Activated CD8-positive, alpha-beta memory T cell treated with anti-CD3 and anti-CD28 coated beads, Interleukin-2, amount 10 ng/mL, durations not matched to agents 7 days and 5 days (primary cell): ENCODE measurements at places on chromosomes 6 and 20.

- DNase-seq, result no peak
- H3K4me3 ChIP-seq, result no peak overlapping the region
- H3K27ac ChIP-seq, result no peak overlapping the region
- no peaks in the 10 kb centered on the region for H3K27me3 ChIP-seq
- H3K4me1 ChIP-seq, result peaks cover 4% of the 10 kb centered on the region
- no peaks in the 10 kb centered on the region for H3K36me3 ChIP-seq
These were observed 170.2 kb upstream of the ZNF217 start for GRCh38 chr20:53763707-53764414.

DNA sequence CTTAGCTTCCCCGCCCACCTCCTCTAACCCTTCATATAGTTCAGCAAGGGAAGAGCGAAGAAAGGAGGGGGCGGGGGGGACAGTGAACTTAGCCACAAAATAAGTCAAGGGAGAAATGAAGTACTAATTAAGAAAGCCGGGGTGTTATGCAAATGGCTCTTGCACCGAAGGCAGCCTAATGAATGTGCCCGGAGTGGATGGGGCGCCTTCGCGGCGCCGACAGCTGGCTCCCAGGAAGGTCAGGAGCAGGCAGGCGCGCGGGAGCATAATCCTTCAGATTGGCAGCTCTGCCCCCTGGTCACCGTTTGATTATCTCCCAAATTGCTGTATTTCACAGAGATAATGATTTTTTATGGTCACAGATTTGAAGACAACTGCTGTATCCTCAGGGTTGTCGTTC lies 395.1 kb downstream of the TFAP2B start:
- no peaks in the 10 kb centered on the region for H3K36me3 ChIP-seq
- no peaks in the 10 kb centered on the region for H3K27me3 ChIP-seq
- DNase-seq, result no peak
- H3K4me3 ChIP-seq, result no peak overlapping the region
- no peak overlapping the region for H3K27ac ChIP-seq

GRCh38 chr6:25944688-25945574 lies 14.4 kb upstream of the SLC17A2 start:
- DNase-seq, result peak; percentile 58
- H3K4me3 ChIP-seq, result no peak overlapping the region
- H3K36me3 ChIP-seq, result peaks cover 8% of the 10 kb centered on the region
- no peak overlapping the region for H3K27ac ChIP-seq
- peaks cover 22% of the 10 kb centered on the region for H3K4me1 ChIP-seq

DNA sequence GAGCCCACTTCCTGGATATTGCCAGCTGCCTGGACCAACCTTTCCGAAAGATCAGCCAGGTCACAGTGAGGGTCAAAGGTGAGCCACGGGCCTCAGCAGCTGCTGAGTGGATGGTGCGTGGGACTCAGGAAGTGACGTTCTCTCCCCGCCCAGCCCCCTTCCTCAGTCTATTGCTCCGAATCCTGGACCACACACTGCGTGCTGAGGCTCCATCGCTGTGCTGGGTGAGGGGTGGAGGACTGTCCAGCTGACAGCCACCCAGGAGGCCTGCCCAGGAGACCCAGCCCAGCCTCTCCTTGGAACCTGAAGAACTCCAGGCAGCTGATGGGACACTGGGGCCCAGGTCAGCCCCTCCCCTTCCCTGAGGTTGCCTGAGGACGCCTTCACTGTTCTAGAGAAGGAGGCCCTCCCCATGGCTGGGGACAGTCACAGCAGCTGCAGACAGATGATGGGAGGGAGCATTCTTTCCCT lies 94.4 kb upstream of the CD93 start:
- H3K27ac ChIP-seq, result no peak overlapping the region
- H3K4me1 ChIP-seq, result no peaks in the 10 kb centered on the region
- peaks cover 16% of the 10 kb centered on the region for H3K27me3 ChIP-seq
- H3K36me3 ChIP-seq, result no peaks in the 10 kb centered on the region
- no peak overlapping the region for H3K4me3 ChIP-seq

- no peaks in the 10 kb centered on the region for H3K4me1 ChIP-seq
- H3K27me3 ChIP-seq, result no peaks in the 10 kb centered on the region
- H3K4me3 ChIP-seq, result no peak overlapping the region
- H3K27ac ChIP-seq, result no peak overlapping the region
These were observed 482.0 kb upstream of the CHD6 start for GRCh38 chr20:42100137-42100704.

DNA sequence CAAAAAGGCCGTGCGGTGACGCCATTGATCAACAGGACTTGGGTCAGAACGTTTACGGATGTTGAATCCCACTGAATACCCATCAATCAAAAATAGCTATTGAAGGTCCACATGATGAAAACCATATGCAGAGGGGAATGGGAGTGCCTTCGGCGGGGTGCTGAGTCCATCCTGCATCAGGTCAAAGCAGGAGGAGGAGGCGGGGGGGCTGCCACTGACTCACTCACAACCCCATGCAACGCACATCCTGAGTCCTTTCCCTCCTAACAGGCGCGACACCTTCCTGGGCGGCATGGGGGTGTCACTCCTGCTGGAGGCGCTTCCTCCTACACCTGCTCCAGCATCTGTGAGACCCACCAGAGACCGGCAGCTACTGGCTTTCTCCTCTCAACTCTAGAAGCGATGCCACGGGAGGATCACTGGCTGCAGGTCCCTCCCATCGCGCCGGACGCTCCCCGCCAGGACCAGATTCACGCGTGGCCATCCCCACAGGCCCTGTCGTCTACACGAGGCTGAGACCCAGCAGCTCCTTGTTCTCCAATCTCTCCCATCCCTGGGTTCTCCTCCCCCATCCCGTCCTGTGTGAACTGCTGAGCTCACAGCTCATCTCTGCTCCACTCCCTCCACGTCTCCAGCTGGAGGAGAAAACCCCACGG lies 170.6 kb upstream of the THBS2 start:
- H3K27ac ChIP-seq, result no peak overlapping the region
- no peaks in the 10 kb centered on the region for H3K27me3 ChIP-seq
- H3K4me3 ChIP-seq, result no peak overlapping the region
- no peaks in the 10 kb centered on the region for H3K4me1 ChIP-seq

DNA sequence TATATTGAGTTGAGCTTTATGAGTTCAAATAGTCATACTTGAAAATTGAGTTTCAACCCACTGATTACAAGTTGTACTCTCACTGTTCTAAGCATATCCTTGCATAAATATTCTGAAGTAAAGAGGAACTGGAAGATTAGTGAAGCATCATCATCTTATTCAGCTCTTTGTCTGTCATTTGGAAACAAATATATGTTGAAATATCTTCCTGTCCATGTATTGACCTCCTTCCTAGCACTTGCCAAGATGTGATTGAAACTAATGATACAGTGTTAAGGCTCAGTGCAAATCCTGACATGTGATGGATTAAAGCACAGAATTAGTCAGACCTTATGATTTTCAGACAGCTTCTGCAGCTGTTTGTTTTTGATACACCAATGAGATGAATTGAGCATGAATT lies 434.3 kb downstream of the TBC1D32 start:
- no peaks in the 10 kb centered on the region for H3K36me3 ChIP-seq
- no peaks in the 10 kb centered on the region for H3K4me1 ChIP-seq
- DNase-seq, result no peak
- H3K4me3 ChIP-seq, result no peak overlapping the region
- H3K27me3 ChIP-seq, result no peaks in the 10 kb centered on the region
- no peak overlapping the region for H3K27ac ChIP-seq

GRCh38 chr6:119476554-119476953 lies 127.0 kb upstream of the MAN1A1 start:
- peaks cover 4% of the 10 kb centered on the region for H3K36me3 ChIP-seq
- peaks cover 4% of the 10 kb centered on the region for H3K27me3 ChIP-seq
- H3K4me3 ChIP-seq, result no peak overlapping the region
- no peak overlapping the region for H3K27ac ChIP-seq
- DNase-seq, result no peak

DNA sequence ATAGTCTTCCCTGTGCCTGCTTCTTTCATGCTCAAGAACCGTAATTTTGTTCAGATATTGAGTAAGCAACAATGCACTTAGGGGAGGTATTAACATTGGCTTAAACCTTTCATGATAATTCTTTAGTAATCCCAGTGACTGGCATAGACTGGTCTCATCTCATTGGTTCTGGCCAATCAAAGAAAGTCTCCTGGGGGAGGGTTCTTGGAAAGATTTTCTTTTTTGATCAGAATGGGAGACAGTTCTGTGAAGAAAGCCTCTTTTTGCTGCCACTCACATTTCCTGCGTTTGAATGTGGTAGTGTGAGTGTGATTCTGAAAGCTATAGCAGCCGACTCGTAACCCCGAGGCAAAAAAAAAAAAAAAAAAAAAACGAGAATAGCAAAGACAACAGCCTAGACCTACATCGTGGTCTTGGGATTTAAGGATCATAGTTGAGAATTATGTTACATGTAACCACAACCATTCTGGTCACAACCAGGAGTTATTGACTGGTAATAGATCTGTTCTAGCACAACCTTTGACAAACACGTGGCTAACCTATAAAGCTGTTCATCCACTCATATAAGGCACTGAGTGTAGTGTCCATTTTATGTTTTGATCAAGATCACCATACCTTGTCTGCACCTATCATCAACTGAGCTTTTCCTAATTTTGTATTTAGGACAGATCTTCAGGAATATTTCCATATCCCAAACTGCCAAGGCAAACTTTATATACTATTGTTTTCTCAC lies 15.1 kb upstream of the TMEM217 start:
- H3K4me3 ChIP-seq, result peak overlapping the region; percentile 58
- DNase-seq, result peak; percentile 47
- H3K27me3 ChIP-seq, result no peaks in the 10 kb centered on the region
- H3K36me3 ChIP-seq, result peaks cover 46% of the 10 kb centered on the region
- peaks cover 62% of the 10 kb centered on the region for H3K4me1 ChIP-seq

DNA sequence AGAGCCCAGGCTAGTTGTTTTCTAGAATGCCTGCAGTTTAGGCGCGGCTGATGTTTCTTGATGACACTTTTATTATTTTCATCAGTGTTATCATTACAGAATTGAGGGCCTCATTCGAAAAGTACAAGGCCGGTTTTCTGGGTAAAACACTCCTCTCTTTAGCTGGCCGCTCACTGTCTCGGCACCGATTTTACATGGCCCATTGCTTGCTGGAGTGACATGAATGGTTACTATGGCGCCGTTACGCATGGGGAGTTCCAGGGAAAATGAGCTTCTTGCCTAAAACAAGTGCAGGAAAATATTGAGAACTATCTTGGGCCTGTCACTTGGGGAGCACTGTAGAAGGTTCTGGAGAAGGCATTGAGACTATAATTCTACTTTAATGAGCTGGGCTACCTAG lies 317.8 kb downstream of the CDH4 start:
- H3K36me3 ChIP-seq, result no peaks in the 10 kb centered on the region
- DNase-seq, result no peak
- H3K27me3 ChIP-seq, result no peaks in the 10 kb centered on the region
- no peak overlapping the region for H3K27ac ChIP-seq

DNA sequence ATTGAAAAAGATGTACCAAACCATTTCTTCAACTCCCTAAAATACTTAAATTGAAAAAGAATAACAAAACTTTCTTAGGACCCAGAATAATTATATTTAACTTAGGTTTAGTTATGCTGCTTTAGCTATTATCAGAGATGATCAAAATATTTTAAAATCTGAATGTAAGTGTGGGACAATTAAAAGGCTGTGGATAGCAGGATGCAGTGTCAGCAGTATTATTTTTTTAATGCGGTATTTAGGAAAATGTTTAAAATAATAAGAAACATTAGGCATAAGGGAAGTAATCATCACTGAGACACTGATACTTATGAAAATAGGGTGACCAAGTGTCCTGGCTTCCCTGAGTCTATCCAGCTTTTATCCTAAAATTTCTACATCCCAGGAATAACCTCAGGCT lies 161.5 kb upstream of the PTCHD4 start:
- H3K27me3 ChIP-seq, result no peaks in the 10 kb centered on the region
- H3K4me3 ChIP-seq, result no peak overlapping the region
- DNase-seq, result no peak
- no peaks in the 10 kb centered on the region for H3K36me3 ChIP-seq
- H3K4me1 ChIP-seq, result no peaks in the 10 kb centered on the region
- H3K27ac ChIP-seq, result no peak overlapping the region

- H3K27ac ChIP-seq, result no peak overlapping the region
- DNase-seq, result no peak
- H3K4me1 ChIP-seq, result peaks cover 4% of the 10 kb centered on the region
- no peaks in the 10 kb centered on the region for H3K27me3 ChIP-seq
- H3K4me3 ChIP-seq, result no peak overlapping the region
- peaks cover 26% of the 10 kb centered on the region for H3K36me3 ChIP-seq
These were observed 68.8 kb downstream of the IBTK start for GRCh38 chr6:82178759-82179112.

GRCh38 chr6:111572216-111572706 lies 33.4 kb downstream of the TRAF3IP2 start:
- no peaks in the 10 kb centered on the region for H3K27me3 ChIP-seq
- peaks cover 21% of the 10 kb centered on the region for H3K4me1 ChIP-seq

DNA sequence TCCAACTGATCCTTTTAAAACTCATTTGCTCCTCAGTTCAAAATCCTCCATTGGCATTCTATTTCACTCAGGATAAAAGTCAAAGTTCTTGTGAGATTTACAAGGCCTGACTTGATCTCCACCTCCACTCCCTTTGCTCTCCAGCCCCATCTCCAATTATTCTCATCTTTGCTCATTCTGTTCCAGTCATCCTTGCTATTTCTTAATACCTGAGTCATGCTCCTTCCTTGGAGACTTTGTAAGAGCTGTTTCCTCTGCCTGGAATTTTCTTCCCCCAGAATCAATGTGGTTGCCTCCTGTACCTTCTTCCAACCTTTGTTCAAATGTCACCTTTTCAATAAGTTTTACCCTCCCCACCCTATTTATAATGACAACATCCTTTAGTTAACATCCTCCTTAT lies 373.5 kb downstream of the HTR1B start:
- no peak for DNase-seq
- H3K27me3 ChIP-seq, result no peaks in the 10 kb centered on the region
- no peaks in the 10 kb centered on the region for H3K36me3 ChIP-seq

DNA sequence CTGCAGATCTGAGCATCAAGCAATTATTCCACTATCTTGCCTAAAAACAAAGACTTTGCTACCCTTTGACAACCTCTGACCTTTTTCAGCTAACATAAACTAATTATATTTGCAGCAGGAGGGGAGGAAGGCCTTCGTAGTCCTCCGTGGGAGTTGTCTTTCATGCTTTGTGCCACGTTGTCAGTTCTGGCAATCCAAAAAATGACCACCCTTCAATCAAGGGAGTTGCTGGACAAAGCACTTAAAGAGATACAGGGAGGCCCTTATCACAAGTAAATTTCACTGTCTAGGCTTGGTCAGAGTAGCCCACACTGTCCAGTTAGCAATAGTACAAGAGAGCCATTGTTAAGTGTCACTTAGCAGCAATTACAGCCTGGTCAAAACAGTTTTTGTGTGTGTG lies 578.9 kb downstream of the HAO1 start:
- H3K4me1 ChIP-seq, result no peaks in the 10 kb centered on the region
- DNase-seq, result no peak
- H3K36me3 ChIP-seq, result no peaks in the 10 kb centered on the region
- H3K4me3 ChIP-seq, result no peak overlapping the region
- no peak overlapping the region for H3K27ac ChIP-seq
- H3K27me3 ChIP-seq, result no peaks in the 10 kb centered on the region

GRCh38 chr20:56212091-56212490 lies 36.4 kb upstream of the MC3R start:
- no peak overlapping the region for H3K4me3 ChIP-seq
- no peak overlapping the region for H3K27ac ChIP-seq
- no peaks in the 10 kb centered on the region for H3K36me3 ChIP-seq
- no peaks in the 10 kb centered on the region for H3K4me1 ChIP-seq
